ENCODE measurements at places on chromosomes 2 and 18. TPM values are rescaled to one million over a fixed set of nuclear protein-coding genes. Genes with fewer than 3 reads are reported as not detected.
A peak's percentile ranks its signal among the peaks of the same experiment; 100 is the strongest.

The CPLX4 gene
- total RNA-seq = not detected

The CNDP1 gene
- total RNA-seq = 0.19 TPM

The GREB1L gene
- total RNA-seq = 3.3 TPM

The UGT1A4 gene
- total RNA-seq = not detected

The SCG2 gene
- 0.90 TPM for total RNA-seq

The CFAP221 gene
- total RNA-seq = 3.2 TPM

The SCYGR4 gene
- not detected for total RNA-seq

The OTX1 gene
- total RNA-seq = not detected

The CDC42EP3 gene
- 95.3 TPM for total RNA-seq

The TMEM127 gene
- total RNA-seq = 52.4 TPM

GRCh38 chr2:74603282-74604000 lies 44.7 kb downstream of the M1AP start:
- no peak for DNase-seq

DNA sequence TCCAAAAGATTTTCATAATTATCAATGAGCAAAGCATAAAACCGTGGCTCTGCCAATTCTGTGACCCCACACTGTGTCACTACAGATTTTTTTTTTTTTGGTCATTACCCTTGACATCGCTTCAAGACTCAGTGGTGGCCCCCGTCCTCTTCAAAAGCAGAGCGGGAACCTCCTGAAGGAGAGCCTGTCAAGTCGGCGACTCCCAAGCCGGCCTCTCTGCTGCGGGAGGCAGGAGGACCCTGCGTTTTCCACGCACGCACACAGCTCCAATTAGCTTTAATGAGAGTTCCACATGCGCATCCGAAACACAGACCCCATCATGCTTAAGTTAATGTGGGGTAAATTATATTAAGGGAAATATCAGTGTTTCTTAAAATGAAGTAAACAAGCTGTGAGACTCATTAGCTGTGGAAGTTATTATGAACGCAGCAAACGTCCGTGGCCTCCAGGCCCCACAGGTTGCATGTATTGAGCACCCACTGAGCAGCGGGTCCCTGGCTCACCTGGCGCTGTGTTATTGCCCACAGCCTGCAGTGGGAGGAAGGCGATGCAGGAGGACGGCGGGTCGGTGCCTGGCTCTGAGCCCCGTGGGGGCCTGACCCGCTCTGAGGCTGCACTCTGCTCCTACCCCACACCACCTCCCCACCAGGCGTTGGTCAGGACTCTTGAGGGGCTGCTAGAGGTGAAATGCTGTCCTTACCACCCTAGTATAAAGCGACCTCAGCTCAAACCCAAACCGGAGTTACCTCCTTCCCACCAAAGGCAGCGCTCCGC lies 181.0 kb upstream of the SALL3 start:
- DNase-seq = peak; percentile 76

DNA sequence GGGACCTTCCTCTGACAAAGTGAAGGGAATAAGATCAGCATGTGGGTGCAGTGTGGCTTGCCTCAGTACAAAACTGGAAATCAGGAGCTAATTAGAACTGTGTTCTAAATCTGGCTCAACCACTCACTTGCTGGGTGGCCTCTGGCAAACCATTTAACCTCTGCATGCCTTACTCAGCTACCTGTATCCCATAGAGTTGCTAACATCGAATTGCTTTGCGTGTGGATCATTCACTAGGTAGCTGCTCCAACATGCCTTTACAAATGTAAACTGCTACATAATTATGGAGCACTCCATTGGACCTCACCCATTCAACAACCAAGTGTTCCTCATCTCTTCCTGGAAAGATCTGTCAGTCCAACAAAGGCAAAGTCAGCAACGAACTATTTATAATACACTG lies 19.0 kb downstream of the PLEKHM3 start:
- DNase-seq = no peak

GRCh38 chr2:9033385-9034168 lies 30.1 kb upstream of the MBOAT2 start:
- DNase-seq = no peak

GRCh38 chr18:66557091-66557490 lies 46.8 kb downstream of the CDH19 start:
- DNase-seq = no peak

GRCh38 chr2:240964704-240965295 lies 33.6 kb upstream of the SNED1 start:
- peak; percentile 62 for DNase-seq

DNA sequence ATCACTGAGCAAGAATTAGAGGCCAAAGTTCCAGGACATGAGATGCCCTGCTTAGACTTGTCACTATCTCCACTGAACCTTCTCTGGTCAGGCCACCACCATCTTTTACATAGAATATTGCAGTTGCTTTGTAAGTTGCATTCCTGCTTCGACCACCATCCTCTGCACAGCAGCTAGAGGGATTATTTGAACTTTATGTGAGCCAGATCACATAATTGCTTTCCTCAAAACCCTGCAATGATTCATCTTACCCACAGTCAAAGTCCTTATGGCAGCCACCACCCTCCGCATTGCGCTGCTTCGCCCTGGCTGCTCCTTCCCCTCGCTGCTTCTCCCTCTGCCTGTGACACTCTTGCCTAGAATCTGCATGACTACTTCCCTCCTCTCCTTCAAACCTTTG lies 111.3 kb downstream of the EML6 start:
- DNase-seq = no peak

- DNase-seq = no peak
These were observed 800.8 kb upstream of the GYPC start for GRCh38 chr2:125855204-125855603.

- no peak for DNase-seq
These were observed 249.7 kb downstream of the IKZF2 start for GRCh38 chr2:212901604-212902275.

GRCh38 chr2:240636563-240637115 lies 11.4 kb downstream of the GPR35 start:
- DNase-seq = peak; percentile 44

DNA sequence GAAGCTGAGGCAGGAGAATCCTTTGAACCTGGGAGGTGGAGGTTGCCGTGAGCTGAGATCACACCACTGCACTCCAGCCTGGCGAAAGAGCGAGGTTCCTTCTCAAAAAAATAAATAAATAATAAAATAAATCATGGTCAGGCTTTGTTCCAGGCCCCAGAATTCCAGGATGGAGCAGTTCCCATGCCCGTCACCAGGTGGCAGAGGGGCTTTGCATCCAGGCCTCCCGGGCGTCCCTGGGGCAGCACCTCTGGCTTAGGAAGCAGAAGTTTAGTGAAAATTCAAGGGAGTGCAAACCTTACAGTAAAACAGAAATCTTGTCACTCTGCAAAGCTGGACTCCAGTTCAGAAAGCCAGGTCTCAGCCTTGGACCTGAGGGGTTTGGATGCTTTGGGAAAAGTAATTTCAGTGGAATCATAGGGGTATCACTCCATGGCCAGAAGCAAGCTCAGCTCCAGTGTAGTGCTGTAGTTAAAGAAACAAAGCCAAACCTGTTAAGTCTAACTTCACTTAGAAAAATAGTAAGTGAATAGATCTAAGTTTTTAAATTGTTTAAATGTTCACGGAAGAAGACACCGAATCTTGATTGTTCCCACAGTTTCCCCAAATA lies 512.7 kb downstream of the CMPK2 start:
- DNase-seq = no peak

GRCh38 chr2:101754618-101755017 lies 57.1 kb downstream of the MAP4K4 start:
- no peak for DNase-seq

DNA sequence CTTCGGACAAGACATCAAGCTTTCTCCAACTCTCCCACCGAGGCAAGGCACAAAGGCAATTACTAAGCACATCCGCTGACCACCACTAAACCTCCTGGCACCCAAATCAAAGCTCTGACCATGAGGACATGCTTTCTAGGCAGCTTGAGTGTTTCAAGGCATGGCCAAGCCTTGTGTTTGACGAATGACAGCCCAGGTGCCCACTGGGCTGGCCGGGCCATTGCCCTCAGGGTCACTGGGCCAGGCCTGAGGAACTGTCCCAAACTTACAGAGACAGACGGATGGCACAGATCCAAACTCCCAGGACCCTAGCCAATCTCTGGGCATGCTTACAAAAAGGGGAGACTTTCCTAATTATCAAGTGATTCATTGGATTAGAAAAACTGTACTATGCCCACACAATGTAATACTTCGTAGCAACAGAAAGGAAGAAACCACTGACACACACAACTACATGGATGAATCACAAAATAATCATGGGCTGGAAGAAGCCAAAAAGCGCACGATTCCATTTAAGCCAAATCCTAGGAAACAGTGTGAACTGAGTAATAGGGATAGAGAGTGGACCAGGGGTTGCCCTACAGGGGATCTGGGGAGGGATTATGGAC lies 20.2 kb downstream of the CRACDL start:
- DNase-seq = peak; percentile 32

- DNase-seq = no peak
These were observed 16.3 kb downstream of the NRP2 start for GRCh38 chr2:205698286-205699268.

- no peak for DNase-seq
These were observed 69.2 kb downstream of the RNF152 start for GRCh38 chr18:61823595-61823994.
